NCI-H1092 (cell line): ENCODE measurements at places on chromosomes 11 and 22.

DNA sequence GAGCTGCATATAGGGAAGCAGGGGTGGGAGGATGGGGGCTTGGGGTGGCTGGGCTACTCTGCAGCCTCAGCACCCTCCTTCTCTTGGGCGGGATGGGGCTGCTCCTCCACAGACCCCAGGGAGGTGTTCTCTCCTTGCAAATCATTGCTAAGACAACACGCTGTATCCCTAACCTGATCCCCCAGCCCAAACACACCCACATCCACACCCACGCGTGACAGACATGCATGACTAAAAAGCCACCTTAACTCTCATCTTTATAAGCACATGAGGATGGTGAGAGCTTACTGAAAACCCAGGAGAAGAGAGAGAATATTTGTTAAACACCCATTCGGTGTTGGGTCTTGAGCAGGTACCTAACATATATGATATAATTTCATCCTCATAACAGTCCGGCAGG lies 39.9 kb upstream of the EIF3D start:
- DNase-seq: no peak

GRCh38 chr11:8338138-8338537 lies 74.5 kb upstream of the LMO1 start:
- DNase-seq: peak; percentile 24

GRCh38 chr11:55942785-55943392 lies 6.7 kb upstream of the OR5I1 start:
- peak; percentile 8 for DNase-seq

DNA sequence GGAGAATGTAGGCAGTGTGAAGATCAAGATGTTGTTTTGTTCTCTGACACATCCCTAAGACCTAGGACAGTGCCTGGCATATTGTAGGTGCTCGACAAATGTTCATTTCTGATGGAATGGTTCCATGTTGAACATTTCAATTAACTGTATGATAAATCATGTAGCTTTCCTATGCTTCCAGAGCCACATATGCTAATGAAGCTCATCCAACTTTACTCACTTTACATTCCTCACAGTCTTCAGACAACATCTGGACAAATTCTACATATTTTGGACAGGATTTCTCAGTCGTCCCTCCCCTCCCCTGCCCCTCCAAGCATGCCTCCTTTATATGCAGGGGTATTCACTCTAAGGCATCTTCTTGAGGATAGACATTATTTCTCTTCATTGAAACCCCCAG lies 177.9 kb downstream of the BLID start:
- no peak for DNase-seq

DNA sequence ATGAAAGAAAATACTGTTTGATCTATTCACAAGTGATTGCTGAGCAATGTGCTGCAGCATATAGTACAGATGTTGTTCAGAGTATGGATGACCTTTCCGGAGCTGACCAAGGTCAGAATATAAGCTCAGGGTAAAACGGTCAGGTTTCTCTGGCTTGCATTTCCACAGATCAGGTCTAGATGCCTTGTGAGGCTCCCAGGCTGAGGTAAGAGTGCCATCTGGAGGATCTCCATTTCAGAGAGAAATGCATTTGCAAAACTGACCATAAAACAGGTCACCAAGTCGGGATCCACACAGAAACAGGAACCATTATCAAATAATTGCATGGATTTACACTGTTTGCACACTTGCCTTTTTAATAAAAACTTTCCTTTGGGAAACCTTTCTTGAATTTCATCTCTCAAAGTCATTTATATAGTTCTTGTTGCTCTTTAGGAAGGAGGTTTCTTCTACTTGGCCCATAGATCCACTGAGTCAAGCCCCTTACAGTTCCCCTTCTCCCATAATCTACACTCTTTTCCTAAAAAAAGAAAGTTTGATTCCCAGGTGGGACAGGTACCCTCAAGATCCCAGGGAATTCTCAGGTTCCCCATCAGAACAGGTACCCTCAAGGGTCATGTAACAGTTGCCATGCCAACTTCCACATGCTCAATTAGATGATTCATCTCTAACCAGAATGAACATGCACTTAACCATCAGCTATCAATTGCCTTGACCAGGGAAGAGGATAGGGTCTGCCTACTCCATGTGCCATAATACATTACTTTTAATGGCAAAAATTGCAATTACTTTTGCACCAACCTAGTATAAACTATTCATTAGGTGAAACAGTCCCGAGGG lies 25.0 kb upstream of the TMPRSS5 start:
- DNase-seq: peak; percentile 54

DNA sequence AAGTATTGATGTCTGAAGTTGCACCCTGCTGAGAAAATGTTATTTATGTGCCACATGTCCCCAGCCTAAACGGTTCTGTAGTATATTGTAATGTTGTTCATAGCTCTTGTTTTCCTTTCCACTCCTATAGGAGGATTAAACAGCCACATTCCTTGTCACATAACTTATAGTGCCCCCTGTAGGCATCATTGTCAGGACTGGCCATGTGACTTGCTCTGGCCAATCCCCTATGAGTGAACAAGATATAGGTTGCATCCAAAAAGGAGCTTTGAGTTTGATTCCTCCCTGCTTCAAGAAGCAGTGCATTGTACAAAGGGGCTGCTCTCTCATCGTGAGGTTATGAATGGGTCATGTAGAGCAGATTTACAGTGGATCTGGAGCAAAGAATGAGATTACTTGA lies 717.6 kb upstream of the ANO5 start:
- DNase-seq: no peak

DNA sequence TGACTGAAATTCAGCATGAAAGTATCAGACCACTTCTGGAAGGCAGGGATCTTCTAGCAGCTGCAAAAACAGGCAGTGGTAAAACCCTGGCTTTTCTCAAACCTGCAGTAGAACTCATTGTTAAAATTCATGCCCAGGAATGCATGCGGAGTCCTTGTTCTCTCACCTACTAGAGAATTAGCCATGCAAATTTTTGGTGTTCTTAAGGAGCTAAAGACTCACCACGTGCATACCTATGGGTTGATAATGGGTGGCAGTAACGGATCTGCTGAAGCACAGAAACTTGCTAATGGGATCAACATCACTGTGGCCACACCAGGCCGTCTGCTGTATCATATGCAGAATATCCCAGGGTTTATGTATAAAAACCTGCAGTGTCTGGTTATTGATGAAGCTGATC lies 19.1 kb downstream of the ZBTB44 start:
- no peak for DNase-seq

DNA sequence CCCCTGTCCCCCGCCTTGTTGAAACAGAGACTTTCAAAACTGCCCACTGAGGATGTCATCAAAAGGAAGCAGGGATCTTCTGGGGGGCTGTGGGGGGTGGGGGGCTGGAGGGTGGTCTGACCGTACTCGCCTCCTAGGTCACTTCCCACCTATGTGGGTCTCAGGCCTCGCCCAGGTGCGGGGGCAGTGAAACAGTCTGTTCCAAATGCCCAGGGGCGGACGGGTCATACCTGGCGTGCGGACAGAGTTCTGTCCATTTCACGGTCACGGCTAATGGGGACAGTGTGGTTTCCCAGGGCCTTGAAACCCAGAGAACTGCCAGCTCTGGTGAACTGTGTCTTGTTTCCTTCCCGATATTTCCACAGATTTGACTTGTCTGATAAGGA lies 27.2 kb downstream of the ANO1 start:
- no peak for DNase-seq

DNA sequence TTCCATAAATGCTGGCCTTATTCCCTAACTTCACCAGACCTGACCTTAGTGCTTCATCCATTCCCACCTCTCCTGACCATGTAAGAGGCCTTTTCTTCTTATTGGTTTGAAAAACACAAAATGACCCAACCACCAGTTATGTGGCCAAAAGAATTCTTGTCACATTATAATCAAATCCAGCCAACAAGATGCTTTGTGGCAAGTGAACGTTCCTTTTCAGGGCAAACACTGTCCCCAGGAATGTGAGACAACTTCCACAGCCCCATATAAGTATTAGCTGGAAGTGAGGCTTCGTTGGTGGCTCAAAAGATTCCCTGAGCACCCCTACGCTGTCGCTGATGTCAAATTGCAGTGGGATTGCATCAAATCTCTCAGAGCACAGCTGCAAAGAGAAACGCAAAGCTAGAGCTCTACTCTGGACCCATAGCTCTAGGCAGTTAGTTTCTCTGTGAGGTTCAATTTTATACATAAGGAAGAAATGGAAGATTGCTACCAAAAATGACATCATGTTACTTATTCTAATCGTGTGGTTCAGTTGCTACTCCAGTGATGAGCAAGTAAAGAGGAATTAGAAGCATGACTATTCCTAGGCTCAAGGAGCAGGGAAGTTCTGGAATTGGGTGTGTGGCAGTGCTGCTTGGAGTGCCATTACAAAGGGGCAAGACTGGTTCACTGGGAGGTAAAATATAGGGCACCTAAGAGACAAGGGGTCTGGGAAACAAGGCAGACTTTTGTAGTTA lies 26.1 kb downstream of the GLYATL1 start:
- no peak for DNase-seq

DNA sequence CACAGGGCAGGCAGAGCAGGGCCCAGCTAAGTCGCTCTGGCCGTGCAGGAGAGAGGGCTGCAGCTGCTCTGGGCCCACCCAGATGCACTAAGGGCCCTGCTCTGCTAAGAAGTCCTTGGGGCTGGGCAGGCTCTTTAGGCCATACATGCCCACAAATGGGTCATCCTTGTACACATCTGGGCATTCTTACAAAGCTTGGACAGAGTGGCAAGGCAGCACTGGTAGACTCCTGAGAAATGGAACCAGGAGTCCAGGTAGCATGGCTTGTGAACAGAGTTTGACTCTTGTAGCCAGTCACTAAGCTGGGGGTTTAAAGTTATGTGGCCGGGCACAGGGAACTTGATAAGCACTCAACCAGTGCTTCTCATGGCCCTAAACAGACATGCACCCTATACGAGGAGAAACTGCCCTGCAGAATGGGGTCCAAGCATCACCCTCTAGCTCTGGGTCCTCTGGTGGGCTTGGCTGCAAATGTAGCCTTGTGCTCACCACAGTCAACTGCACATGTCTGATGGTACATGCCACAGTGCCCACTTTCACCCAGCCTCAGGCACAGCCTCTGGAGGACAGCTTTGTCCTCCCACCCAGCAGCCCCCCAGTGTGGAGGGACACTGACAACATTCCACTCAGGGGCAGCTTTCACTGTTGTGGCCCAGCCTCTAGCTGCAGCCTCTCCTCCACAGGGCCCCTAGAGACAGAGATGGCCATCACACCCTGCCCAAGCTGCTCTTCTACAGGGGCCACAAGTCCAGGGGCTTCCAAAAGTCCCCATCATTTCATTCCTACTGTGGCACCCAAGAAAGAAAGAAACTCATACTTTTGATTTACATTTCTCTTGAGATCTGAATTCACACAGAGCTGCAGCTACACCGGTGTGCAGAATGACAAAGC lies 75.2 kb downstream of the DGCR2 start:
- DNase-seq: no peak

DNA sequence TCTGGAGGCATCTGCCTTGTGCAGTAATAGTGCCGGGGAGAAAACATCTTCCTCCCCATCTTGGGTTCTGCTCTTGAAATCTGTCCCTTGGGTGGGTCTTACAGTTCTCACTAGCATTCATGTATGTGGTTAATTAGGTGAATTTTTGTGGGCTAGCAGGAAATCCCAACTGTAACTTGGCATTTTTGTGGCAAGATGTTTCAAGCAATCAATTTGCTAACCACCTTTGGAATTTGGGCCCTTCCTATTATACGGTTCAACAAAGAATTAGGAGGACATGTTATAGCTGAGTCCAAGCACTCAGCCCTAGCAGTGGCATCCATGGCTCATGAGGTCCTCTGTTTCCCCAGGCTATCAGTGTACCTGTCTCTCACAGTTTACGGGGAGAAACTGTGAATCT lies 89.1 kb upstream of the MTNR1B start:
- DNase-seq: no peak

DNA sequence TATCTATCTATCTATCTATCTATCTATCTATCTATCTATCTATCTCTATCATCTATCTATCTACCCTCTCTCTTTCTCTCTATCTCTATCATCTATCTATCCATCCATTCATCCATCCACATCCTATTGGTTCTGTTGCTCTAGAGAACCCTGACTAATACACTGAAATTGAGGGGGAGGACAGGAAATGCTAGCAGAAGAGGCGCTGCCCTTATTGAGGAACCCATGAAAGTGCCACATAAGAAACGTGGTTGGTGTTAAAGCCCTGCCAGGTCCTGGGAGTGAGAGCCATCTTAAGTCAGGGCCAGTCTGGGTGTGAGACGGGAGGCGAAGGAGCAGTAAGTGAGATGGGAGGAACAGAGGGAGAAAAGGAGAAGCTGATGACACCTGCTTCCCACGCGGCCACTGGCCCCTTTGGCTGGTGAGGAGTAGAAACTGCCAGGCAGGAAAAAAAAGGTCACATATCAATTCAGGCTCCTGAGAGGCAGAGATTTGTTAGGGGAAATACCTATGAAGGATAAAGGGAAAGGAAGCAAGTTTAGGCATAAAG lies 87.9 kb upstream of the PLET1 start:
- no peak for DNase-seq

DNA sequence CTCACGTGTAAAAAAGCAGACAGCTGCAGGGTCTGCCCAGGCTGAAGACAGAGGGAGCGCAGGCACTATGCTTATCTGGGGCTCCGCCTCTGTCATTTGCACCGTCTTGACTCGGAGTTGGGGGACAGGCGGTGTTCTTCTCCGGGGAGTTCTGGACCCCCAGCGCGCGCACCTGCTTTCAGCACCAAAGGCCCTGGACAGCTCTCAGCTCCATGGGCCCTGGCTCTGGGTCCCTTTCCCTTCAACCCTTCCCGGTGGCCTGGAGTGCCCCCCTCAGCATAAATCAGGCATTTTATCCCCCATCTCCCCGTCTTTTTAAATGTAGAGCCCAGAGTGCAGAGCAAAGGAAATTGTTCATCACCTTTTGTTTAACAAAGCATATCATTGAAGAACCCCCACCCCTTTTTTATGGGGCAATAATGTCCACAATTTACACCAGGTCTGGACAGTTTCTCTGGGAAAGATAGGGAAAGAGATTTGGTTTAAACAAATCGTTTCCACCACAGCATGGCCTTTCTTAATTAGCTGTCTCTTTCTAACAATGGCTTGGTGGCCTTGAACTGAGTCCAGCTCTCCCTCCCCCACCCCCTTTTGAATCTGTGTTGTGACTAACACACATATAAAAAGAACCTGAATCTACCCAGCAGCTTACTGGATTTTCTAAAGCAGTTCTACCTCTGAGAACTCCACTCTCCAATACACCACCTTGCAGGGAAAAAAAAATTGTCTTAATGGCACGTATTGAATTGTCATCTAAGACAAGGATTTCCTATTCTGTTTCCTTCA lies 1.7 kb downstream of the SEZ6L start:
- peak; percentile 68 for DNase-seq

DNA sequence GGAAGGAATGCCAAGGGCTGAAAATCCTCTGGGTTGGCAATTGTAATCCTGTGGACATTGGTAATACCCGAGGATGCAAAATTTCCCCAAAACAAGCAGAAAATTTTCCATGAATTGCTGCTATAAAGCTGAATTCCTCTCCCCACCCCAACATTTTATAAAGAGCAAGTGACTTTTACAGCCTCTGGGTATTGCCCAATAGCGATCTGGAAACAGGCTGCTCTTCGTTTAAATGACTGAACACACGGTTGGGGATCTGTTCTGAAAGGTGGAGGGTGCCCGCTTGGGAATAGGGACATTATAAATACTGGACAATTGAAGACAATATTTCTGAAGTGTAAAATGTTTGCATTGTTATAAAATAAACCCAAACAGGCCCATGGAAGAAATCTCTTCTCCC lies 20.6 kb downstream of the EHF start:
- no peak for DNase-seq
